ENCODE measurements at places on chromosomes 12 and 14.

- DNase-seq, result no peak
Measured at GRCh38 chr12:26340649-26341048, 145.3 kb downstream of the SSPN start.

- no peak for DNase-seq
Measured at GRCh38 chr12:133233993-133234564, 1.6 kb downstream of the ANHX start.

- no peak for DNase-seq
Measured at GRCh38 chr12:121576851-121577391, 3.9 kb downstream of the KDM2B start.

DNA sequence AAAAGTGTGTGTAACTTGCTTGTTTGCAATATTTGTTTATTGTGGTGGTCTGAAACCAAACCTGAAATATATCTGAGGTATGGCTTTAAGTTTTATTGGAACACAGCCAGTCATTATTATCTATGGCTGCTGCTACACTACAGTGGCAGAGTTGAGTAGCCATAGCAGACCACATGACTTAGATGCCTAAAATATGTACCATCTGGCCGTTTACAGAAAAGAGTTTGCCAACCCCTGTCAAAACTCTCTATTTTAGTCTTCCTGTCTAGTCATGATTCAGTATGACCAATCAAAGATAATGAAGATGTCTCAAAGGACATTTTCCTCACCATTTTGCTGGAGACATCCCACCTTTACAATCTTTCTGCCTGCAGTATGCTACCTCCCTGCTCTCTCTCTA is 242.3 kb downstream of the ANO6 start:
- DNase-seq, result no peak

DNA sequence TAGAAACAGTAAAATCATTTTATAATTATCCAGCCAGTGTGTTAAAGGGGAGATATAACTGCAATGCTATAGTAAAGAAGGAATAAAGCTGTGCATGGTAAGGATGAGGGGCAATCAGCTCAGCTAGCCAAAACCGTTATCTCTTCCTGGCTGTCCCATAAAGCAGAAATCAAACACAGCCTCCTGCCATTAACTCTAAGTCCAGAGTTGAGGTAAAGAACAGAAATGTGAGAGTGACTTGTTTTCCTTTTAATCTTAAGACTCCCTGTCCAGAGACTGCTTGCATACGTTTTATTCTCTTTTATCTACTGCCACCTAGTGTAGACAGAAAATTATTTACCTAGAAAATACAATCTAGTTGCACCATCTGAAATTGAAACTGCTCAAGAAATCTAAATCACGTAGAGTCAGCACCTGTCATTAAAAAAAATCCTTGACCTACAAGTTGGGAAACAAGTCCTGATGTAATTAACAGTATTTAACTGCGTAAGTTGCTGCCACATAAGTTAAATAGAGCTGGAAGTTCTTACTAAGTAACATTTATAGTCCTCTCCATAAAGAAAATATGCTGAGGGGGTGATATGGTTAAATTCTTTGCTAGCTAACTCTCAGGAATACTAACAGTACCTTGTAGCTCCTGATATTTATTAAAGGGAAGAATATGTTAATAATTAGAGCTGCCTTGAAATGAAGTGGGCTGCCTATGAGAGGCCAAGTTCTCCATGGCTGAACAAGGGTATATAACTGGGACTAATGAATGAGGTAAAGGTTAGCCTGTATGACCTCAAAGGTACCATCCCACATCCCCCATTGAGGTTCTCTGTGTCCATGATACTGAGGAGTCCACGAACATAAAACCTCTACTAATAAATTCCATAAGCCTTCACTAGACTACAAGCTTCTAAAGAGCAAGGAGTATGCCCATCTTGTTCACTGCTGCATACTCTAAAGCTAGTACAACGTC is 62.7 kb downstream of the GALNT4 start:
- DNase-seq, result no peak

DNA sequence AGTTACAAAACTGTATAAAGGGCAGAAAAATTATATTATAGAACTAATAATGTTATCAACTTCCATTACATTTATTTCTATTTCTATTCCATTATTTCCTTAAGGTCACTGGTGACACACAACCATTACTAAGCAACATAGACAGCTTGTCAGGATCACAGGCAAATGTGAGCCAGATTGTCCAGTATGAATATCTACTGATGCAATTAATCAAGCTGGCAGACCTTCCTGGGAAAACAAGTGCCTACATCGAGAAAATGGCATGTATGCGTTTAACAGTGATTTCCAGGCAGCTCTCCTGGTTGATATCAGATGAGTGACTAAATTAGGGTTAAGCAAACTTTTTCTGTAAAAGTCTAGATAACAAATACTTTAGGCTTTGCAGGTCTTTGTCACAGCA is 36.9 kb upstream of the TSPAN8 start:
- DNase-seq, result no peak

GRCh38 chr14:24876996-24877395 is 173.0 kb downstream of the STXBP6 start:
- DNase-seq, result no peak
